ENCODE measurements at places on chromosomes 16 and 17.

GRCh38 chr17:34465789-34466188, 102.8 kb upstream of the CCL1 start:
- DNase-seq: no peak

DNA sequence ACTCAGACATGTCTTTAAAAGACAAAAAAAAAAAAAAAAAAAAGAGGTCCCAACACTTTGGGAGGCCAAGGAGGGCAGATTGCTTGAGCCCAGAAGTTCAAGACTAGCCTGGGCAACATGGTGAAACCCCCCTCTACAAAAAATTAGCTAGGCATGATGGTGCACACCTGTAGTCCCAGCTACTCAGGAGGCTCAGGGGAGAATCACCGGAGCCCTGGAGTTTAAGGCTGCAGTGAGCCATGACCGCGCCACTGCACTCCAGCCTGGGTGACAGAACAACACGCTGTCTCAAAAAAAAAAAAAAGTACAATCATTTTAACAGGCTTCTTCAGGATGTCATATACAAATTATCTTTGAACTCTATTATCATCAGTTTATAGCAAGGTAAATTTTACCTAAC, 22.0 kb downstream of the C16orf87 start:
- no peak for DNase-seq

GRCh38 chr17:19720631-19721426, 4.4 kb upstream of the SLC47A2 start:
- DNase-seq: no peak

DNA sequence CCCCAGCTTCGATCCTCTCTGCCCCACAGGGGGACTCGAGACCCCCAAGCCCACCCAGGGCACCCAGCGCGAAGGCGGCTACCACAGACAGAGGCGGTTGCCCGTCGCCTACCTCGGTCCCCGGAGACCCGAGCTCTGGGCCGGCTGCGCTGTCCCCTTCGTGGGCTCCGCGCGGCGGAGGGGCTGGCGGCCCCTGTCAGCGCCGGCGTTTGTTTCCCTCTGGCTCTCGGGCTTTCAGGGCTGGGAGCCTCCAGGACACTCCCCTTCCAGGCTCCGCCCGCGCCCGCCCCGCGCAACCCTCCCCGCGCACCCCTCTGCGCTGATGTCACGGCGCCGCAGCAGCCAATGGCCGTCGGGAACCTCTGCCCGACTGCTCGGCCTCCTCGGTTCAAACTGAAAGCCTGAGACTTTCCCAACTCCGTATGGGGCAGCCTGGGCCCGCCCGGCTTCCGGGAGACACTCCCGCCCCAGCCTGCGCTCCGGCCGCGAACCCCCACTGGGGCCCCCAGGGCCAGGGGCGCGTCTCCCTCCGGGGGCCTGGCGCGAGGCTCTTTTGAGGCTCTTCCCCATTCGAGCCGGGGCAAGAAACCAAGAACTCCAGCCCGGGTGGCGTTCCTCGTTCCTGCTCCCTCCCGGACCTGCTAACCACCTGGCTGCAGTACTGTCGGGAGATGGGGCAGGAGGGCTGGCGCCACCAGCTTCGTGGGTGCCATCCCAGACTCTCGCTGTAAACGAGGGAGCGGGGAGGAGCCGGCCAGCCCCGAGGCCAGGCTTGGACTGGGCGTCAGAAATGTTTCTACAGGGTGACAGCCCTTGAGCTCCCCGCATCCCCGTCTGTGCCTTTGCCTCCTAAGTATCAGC, at the start of gene CDC42EP4:
TSS of gene CDC42EP4 (minus strand) at position 221 of the 861 bp plus-strand sequence. CDS start 25,501 bp downstream, outside the sequence.
- peak; percentile 61 for DNase-seq

DNA sequence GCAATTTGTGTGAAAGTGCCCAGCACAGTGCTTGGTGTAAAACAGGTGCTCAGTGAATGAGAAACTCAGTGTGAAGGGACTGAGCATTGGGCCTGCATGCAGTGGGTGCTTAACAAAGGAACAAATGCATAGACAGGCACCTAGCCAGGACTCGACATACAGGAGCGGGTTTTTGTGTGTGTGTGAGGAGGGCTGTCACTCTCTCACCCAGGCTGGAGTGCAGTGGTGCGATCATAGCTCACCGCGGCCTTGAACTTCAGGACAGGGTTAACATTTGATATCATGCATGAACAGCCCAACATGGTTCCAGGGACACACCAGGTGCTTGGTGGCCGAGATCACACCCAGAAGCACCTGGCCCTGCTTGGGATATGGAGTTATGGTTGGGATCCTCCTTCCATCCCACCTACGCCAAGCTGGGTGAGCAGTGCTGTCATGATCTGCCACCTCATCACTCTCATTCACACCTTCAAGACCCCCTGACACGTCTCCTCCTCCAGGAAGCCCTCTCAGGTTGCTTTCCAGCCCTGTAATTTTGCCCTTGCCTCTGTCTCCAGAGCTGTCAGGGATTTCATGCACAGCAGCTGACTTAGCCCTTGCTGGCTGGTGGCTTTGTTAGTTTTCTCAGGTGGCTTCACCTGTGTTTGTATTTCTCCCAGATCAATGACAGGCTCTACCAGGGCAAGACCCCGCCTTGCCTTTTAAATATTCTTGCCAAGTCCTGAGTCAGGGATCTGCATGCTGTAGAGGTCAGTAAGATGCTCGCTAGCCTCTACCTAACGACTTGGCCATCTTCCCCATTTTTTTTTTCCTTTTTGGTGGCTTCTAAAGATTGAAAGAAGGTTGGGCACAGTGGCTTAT, 66.4 kb downstream of the OR1D5 start:
- no peak for DNase-seq

DNA sequence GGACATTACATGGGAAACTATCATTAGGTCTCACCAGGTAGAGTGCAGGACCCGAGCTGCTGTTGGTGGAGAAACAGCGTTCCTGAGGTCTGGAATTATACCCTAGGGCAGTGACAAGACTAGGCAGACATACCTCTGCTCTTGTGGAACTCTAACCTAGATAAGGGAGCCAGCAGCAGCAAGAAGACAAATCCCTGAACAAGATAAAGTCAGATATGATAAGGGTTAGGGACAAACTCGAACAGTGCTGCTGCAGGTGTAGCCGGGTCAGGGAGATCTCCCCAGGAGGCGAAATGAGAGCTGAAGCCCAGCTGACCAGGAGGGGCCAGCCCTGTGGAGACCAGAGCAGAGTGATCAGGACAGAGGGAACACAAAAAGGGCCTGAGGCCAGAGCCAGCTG, 34.7 kb downstream of the ARSG start:
- DNase-seq: no peak

All from stimulated activated CD4-positive, alpha-beta T cell treated with anti-CD3 and anti-CD28 coated beads, TNF-alpha, amount 100 ng/mL, for 1 hour (primary cell).